ENCODE measurements at places on chromosomes 4 and X.

- DNase-seq, result no peak
Measured at GRCh38 chr4:77631276-77631675, 25.7 kb downstream of the CXCL13 start.

DNA sequence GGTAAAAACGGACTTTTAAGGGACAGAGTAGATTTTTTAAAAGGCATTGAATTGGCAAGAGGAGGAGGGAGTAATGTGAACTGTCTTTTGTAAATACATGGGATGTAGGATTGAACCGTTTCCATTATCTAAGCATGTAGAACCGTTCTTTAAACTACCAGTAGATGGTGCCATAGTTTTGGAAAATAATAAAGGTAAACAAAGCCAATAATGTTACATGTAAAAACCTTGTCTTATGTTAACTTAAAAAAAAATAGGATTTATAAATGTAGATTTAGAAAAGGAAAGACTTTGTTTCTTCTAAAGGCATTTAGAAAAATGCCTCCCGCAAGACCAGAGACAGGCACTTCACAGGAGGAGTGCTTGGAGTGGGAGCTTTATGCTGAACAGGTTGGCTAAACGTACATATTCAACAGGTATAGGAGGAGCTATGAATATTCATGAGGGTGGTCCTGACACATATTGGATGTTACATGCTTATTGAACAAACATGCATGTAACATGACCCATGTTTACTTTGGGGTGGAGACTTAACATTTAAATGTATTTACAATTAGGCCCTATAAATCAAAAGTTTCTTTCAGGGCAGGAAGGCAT lies 45.5 kb upstream of the FAM241A start:
- DNase-seq, result no peak

GRCh38 chrX:141176586-141177451 lies at the start of gene LDOC1:
Gene LDOC1, minus strand, starts transcription at chrX:141177129. Its CDS starts 108 bp downstream, at chrX:141177021.
- peak; percentile 73 for DNase-seq

- no peak for DNase-seq
Measured at GRCh38 chr4:157096439-157096838, 20.5 kb downstream of the GLRB start.

DNA sequence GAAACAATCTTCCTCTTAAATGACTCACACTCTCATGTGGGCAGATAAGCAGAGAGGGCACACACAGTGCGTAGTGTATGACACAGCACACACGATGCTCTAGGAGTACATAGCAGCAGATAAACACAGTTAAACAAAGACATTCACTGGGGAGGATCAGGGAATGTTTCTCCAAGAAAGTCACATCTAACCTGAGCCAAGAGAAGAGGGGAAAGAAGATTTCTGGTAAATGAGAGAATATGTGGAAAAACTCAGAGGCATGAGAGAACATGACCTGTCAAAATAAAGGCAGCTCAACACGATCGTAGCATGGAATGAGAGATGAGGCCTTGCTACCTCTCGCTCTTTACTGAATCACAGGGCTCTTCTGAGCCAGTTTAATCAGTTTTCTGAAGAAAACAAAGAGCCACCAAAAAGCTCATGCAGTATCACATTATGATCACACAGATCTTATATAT lies 251.0 kb downstream of the ANK2 start:
- DNase-seq, result no peak

- DNase-seq, result no peak
Measured at GRCh38 chr4:151347490-151348235, 22.3 kb upstream of the SH3D19 start.

DNA sequence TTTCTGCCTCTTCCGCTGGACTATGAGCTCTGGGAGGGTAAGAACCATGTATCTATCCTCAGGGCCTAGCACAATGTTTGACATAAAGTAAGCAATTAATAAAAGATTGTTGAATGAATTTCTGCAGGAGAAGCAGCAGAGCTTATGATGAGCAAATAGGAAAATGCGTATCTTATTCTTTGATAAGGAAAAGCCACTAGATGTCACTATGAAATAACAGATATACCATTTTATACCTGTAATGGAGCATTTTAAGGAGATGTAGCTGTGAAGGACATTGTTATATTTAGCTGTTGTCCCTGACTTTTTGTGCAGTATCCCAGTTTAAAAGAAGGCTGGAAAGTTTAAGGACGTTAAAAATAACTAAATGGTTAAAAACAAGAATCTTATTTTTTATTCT lies 147.2 kb upstream of the MBNL3 start:
- DNase-seq, result no peak

GRCh38 chr4:123821861-123822260 lies 425.3 kb downstream of the SPRY1 start:
- DNase-seq, result no peak

DNA sequence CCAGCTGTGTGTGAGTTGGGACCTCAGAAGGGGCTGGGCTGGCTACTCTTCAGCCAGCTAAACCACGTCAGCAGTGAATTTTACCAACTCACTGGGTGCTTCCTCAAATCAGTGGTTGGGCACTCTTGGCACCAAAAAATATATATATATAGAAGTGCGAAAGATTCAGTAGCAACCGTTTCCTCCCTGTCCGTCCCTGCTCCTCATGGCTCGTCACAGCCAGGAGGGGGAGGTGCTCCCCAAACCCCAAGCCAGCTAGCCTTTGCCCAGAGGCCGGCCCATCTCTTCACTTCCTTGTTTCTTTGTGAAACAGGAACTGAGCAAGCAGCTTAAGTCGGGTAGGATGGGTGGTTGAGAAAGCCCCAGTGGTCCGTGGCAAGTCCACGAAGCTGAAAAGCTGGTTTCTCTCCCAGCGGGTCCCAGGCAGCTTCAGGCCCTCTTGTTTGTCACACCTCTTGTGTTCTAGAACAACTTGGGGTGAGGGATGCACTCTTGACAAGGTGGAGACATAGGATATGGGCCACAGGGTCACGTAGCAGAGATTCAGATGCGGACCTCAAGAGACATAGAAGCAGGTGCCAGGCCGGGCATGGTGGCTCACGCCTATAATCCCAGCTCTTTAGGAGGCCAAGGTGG lies 6.8 kb upstream of the SASH3 start:
- DNase-seq, result no peak

DNA sequence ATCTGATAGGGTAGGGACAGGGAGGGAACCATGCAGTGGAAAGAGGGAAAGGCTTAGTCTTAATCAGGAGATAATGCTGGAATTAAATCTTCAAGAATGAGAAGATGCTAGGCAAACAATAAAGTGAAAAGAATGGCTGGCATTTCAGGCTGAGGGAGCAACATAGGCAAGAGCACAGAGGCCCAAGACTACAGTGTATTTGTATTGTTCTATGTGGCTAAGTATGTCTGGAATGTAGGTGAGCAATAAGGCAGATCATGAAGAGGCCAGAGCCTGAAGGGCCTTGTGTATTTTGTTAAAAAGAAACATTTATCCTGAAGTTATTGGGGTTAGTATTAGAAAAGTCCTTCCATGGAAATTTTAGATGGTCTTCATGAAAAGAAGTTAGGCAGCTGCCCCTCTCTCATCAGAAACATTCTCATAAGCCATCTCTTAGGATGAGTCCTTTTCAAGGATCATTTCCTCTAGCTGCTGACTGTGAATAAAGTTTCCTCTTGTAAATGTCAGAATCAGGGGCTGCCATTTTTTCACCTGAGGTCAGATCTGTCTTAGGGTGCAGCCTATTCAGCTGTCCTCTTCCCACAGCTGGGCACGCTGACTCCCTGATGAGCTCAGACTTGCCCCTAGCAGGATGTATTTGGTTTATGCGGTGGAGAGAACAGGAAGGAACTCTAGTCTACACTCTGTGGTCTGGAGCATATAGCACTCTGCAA lies 46.3 kb downstream of the ATP10D start:
- DNase-seq, result peak; percentile 6

GRCh38 chr4:133131829-133132460 lies 17.1 kb upstream of the PCDH10 start:
- DNase-seq, result no peak

- no peak for DNase-seq
Measured at GRCh38 chr4:53916431-53916889, 147.9 kb downstream of the CHIC2 start.

- DNase-seq, result no peak
Measured at GRCh38 chr4:147960971-147961370, 229.1 kb downstream of the ARHGAP10 start.

- no peak for DNase-seq
Measured at GRCh38 chr4:102759831-102760644, 730 bp downstream of the MANBA start.

GRCh38 chr4:150679765-150680343 lies 97.9 kb downstream of the MAB21L2 start:
- DNase-seq, result no peak

- DNase-seq, result no peak
Measured at GRCh38 chrX:119871245-119871598, 311 bp downstream of the RNF113A start.

GRCh38 chrX:29962061-29962460 lies 253.3 kb upstream of the MAGEB2 start:
- no peak for DNase-seq

GRCh38 chr4:20444599-20445337 lies 193.1 kb downstream of the SLIT2 start:
- DNase-seq, result no peak

- DNase-seq, result no peak
Measured at GRCh38 chr4:110025718-110026117, 113.0 kb downstream of the EGF start.

GRCh38 chrX:134760650-134761049 lies 102.4 kb upstream of the PLAC1 start:
- DNase-seq, result no peak

DNA sequence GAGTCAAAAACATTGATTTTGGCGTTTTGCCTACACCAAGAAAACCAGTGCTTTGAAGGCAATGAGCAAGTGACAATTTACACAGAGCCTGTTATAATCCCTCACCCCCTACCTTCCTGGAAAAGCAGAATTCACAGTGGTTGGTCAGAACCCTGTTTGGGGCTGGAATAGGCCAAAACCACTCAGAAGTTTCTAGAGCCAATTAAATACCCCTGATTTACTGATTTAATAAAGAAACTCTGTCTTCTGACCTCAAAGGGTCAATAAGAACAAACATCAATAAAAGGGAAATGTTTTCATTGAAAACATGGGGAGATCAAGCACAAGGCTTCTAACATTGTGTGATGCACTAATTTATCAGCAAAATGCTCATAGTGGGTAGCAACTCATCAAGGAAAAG lies 116.3 kb downstream of the UNC5C start:
- no peak for DNase-seq

DNA sequence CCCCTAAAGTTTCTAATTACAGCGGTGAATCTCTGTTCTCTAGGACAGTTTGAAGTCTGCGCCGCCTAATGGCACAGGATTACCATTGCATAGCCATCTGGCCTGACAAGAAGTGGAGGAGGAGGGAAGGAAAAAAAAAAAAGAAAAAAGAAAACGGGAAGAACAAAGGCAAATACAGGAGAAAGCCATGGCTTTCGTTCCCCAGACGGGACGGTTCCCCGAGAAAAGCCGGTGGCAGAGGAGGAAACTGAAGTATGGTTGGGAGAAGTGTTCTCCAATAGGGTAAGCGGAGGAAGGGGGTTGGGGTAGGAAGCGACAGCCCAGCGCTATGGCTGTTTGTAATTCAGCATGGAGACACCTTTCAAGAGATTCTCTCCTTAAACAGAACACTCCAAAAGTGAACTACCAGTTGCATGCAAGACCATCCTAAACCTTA lies 80.8 kb downstream of the HMGN5 start:
- DNase-seq, result peak; percentile 1

GRCh38 chrX:8663325-8663724 lies 68.6 kb downstream of the ANOS1 start:
- no peak for DNase-seq

GRCh38 chr4:7964459-7964858 lies 24.8 kb upstream of the AFAP1 start:
- no peak for DNase-seq

- no peak for DNase-seq
Measured at GRCh38 chrX:110723844-110724243, 71.8 kb downstream of the CHRDL1 start.

- no peak for DNase-seq
Measured at GRCh38 chr4:41394481-41394894, 137.8 kb downstream of the UCHL1 start.

- no peak for DNase-seq
Measured at GRCh38 chr4:161101881-161102280, 1061.9 kb downstream of the FSTL5 start.

- no peak for DNase-seq
Measured at GRCh38 chrX:77640702-77641101, 145.3 kb downstream of the ATRX start.

DNA sequence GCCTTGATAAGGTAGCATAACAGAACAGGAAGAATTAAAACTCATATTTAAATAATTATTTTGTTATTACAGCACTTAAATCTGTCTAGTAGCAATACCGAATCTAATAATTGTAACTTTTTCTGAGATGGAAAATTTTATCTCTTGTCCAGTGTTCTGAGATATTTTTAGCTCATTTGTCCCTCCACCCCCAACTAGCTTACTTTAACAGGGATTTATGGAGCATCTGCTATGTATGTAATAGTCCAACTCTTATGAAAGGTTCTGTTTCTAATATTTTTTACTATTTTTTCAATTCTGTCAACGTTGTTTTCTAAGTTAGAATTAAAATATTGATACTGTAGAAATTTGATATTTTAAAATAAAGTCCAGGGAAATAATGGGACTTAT lies 38.2 kb upstream of the NUDT6 start:
- no peak for DNase-seq

DNA sequence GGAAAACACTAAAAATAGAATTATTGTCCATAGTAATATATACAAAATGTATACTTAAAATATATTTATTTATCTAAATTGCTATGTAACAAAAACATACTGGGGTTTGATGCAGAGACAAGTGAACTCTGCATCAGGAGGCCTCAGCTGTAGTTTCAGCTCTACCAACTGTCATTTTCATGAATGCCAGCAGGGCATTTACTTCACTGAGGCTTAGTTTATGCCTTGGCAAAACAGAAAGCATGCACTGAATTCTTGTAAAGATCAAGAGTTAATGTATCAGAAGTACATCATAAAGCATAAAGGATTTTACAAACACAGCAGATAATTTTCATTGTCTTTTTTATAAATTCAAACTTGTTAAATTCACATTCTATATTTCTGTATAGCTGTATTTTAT lies 577.0 kb downstream of the C4orf33 start:
- no peak for DNase-seq

- no peak for DNase-seq
Measured at GRCh38 chr4:1251773-1252066, 2.8 kb upstream of the CTBP1 start.

GRCh38 chrX:100316987-100317386 lies 93.1 kb downstream of the PCDH19 start:
- no peak for DNase-seq

DNA sequence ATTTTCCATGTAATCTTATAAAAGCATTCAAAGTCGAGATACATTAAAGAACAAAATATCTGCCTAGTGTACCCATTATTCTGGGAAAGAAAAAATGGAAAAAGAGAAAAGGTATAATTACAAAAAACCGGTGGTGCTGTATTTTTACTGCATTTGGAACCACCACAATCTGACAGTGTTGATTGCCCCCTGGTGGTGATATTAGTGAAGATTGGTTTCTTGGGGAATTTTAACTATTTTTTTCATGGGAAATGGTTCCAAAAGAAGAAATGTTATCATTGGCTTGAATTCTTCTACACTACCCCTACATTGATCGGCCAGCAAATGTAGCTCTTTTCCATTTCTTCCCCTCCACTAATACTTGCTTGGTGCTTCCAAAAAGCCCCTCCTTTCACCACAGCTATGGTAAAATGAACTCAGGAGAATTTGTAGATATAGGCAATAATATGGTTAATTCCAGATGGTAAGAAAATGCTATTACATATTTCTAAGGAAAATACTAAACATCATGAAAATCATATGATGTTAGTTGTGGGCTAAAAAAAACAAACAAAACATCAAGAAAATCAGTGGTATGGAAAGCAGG lies 50.0 kb downstream of the COX18 start:
- no peak for DNase-seq

- no peak for DNase-seq
Measured at GRCh38 chr4:7196288-7196651, 3.9 kb downstream of the SORCS2 start.

Data from activated T-helper 9 cell treated with anti-CD3 and anti-CD28 coated beads, Interleukin-2, amount 50 U/mL, for 16 hours (primary cell).